ENCODE measurements at places on chromosomes 6 and 20.

GRCh38 chr6:170062209-170062914 is 228.5 kb downstream of the DLL1 start:
- no peak for DNase-seq

- no peak for DNase-seq
Measured at GRCh38 chr6:168225471-168225911, 94.1 kb downstream of the DACT2 start.

DNA sequence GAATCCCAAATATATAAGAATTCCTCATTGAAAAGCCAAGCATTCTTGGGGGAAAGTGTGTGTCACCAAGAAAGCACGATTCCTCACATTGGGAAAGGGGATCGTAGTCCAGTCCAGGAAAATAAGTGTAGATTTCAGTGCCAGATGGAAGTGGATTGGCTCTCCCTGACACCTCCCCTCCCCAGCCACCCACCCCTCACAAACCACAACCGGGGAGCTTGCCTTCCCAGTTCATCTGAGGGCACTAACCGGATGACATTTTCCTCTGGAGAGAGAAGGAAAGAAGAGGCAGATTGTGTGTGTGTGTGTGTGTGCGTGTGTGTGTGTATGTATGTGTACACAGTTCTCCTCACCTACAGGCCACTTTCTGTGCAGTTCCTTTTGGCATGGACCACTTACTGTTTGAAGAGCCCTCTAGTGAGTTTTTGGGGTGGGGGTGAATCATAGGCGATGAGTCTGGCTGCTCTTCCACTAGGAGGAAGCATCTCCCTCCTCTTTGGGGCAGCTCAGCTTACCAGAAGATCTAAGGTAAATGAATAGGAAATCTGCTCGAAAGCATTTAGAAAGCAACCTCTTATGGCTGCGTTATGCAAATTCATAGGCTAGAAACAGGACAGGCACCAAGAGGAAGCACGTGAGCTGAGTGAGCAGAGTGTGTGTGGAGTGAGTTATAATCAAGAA is 20.8 kb downstream of the DAAM2 start:
- DNase-seq: no peak

DNA sequence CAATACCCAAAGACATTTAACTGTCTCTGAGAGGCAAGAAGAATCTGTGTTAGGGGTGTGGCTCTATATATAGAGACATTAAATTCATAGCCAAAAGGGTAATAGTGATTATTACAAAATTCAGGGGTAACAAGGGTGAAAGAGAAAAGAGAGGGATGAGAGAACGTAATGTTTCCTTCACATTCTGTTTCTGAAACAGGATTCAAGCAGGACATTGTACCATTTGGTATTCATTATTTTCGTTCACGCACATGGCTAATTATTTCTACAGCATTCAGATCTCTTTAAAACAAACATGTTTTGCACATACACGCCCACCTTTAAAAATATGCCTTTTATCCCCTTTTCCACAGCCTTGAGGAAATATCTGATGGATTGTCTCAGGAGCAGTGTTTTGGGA is 122.7 kb downstream of the GMPR start:
- DNase-seq: no peak

DNA sequence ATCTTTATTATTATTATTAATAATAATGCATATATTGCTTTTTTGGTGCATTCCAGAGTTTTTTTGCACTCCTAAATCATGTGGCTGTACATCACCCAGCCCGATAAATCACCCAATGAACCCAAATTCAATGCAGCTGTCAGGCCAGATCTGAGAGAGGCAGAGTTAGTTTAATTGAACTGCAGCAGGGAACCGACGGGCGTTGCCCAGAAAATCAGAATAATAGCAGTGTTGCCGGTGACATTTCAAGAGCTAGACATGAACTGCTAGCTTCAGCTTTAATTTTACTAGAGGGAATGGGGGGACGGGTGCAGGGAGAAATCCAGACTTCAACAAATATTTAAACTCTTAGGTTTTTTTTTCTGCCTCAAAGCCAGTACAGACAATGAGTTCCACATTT is 135.0 kb downstream of the CLIC5 start:
- DNase-seq: no peak

DNA sequence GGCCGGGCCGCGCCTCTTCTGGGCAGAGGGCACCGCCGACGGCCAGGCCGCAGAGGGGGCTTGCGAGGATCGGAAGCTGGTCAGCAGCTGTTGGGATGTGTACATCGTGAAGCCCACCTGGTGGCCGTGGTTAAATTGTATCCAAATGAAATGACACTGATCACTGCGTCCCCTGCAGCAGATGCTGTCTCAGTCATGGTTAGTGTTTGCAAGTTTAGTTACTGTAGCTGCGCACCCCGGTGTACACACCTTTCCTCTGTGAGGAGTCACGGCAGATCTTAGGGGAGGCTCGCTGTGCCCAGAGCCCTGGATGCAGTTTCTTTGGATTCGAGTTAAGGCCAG is 653 bp downstream of the NAA20 start:
- DNase-seq: no peak

DNA sequence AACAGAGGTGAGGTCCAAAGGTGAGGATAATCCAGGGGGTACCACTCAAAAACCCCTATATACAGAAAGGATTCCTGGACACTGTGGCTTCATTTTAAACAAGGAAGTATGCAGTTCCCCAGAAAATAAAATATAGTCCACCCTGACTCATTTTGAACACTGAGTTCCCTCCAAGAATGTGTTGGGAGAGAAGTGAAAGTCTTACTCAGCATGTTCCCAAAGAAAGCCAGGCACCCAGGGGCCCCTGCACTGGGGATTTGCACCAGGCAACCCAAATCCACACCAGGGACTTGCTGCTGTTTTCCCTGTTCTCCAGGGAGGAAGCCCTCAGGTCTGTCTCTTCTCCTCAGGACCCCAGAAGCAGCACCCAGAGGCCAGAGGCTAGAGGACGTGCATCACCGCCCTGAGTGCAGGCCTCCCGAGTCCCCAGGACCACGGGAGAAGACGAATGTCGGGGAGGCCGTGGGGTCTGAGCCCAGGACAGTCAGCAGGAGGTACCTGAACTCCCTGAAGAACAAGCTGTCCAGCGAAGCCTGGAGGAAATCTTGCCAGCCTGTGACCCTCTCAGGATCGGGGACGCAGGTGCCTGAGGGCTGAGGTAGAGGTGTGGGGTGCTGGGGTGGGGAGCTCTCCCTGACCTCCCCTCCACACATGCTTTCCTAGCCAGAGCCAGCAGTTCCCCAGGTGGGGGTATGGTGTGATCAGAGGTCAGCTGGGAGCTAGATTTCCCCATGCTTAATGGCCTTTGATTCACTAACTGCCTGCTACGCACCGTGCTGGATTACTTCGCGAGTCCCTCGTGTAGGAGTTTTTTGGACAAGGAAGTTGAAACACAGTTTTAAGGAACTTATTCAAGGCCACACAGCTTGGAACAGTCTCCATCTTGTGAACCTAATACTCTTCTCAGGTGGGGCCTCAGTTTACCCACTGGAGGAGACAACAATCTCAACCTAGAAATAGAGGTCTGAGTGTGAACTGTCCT is 3.3 kb downstream of the FGD2 start:
- no peak for DNase-seq

Data from iPS DF 6.9 (cell line).